H1 (cell line): ENCODE measurements at places on chromosomes 6 and 20. TPM values are rescaled to one million over a fixed set of nuclear protein-coding genes. Genes with fewer than 3 reads are reported as not detected.
A peak's percentile ranks its signal among the peaks of the same experiment; 100 is the strongest.

DNA sequence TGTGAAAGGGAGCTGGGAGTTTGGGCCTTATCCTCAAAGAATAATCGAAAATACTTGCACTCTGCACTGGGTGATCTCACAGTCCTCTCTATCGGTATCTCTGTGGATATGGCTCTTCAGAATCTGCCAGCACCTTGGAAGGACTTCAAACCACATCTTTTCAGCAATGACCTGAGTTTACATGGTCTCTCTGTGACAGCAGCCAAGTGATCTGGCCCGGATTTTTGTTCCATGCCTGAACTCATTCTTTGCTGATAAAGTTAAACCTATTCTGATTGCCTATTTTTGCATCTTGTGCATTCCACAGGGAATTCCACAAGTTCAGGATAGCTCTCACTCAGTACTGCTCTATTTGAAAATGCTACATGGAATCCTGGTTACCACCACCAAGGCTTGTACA is 98.9 kb downstream of the HDGFL1 start:
- no peaks in the 10 kb centered on the region for H3K27me3 ChIP-seq
- H3K27ac ChIP-seq: no peak overlapping the region
- no peaks in the 10 kb centered on the region for H3K4me1 ChIP-seq
- DNase-seq: no peak

- H3K36me3 ChIP-seq: no peaks in the 10 kb centered on the region
- H3K27me3 ChIP-seq: no peaks in the 10 kb centered on the region
- H3K27ac ChIP-seq: no peak overlapping the region
- no peak overlapping the region for H3K4me3 ChIP-seq
Measured at GRCh38 chr6:26309731-26310142, 55.3 kb upstream of the BTN3A2 start.

DNA sequence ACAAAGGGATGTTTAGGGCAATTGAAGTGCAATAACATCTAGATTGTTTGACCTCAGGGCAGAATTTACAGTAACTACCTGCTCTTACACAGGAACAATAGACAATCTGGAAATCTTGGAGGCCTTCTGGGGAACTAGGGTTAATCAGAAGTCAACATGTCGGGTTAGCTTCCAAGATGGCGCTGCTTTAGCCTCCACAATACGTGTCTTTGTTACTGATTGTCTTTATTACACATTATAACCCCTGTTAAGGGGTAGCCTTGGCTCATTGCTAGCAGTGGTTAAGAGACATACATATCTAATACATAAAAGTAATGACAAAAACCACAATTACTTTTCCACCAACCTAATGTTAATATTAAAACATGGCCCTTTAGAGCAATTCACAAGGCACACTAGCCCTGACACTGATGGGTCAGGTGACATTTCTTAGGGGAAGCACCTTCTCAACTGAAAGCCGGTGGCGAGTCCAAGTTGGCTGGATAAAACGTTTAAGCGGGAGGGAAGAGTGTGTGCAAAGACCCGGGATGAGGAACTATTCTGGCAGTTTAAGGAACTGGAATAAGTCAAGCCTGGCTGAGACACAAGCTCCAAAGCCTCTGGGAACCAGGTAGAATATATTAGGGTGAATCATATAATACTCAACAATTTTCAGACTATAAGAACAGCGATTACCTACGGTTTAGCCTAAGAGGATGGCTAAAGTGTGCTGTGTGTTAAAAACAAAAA is 236.9 kb downstream of the BCAS1 start:
- no peaks in the 10 kb centered on the region for H3K36me3 ChIP-seq
- no peak overlapping the region for H3K27ac ChIP-seq
- H3K4me1 ChIP-seq: no peaks in the 10 kb centered on the region
- no peak for DNase-seq
- H3K27me3 ChIP-seq: no peaks in the 10 kb centered on the region
- no peak overlapping the region for H3K4me3 ChIP-seq

DNA sequence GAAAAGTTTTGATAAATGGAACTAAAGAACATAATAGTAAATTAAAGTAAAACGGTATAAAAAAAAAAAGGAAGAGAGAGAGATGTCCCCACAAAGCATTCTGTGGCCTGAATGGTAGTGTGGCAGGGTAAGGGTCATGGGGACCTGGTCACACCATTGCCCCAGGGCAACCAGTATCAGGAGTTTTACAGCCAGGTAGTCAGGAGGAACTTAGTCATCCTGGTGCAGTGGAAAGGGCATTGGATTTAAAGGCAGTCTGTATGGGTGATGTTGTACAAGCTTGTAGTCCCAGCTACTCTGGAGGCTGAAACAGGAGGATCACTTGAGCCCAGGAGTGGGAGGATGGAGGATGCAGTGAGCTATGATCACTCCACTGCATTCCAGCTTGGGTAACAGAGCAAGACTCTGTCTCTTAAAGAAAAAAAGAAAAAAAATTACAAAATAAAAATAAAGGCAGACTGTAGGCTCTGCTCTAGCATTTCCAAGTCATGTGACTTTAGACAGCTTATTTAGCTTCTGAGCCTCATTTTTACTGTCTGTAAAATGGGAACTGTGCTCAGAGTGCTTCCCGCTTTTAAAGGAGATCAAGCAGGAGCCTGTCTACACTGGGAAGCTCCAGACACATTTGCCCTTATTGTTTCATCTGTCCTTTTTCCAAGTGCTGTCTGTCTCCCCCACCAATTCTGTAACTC is 112.8 kb upstream of the ARMC2 start:
- DNase-seq: no peak
- no peaks in the 10 kb centered on the region for H3K36me3 ChIP-seq
- peaks cover 6% of the 10 kb centered on the region for H3K4me1 ChIP-seq
- no peak overlapping the region for H3K4me3 ChIP-seq

The SIGLEC1 gene
- total RNA-seq: not detected in 2 replicates

GRCh38 chr20:54058420-54059139 is 11.8 kb downstream of the BCAS1 start:
- H3K4me1 ChIP-seq: no peaks in the 10 kb centered on the region
- H3K36me3 ChIP-seq: no peaks in the 10 kb centered on the region
- H3K4me3 ChIP-seq: no peak overlapping the region
- no peak for DNase-seq
- no peak overlapping the region for H3K27ac ChIP-seq
- H3K27me3 ChIP-seq: no peaks in the 10 kb centered on the region

- H3K36me3 ChIP-seq: no peaks in the 10 kb centered on the region
- H3K4me3 ChIP-seq: no peak overlapping the region
Measured at GRCh38 chr6:83514866-83515466, 2.6 kb downstream of the PRSS35 start.

DNA sequence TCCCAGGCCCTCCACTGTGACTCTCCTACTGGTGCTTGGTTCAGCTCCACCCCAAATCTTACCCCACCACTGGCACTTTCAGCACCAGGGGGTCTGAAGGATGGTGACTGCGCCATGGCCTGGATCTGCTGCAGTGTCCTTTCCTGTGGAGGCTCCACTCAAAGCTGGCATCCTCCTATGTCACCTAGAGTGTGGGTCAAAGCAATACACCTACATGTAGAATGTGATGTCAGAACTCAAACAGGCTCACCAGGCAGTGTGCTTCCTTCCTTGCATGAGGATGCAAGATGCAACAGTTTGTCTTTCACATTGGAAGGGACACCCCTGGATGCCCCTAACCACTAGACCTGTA is 32.8 kb upstream of the MICB start:
- no peaks in the 10 kb centered on the region; the same call in 1 of the 2 replicates for H3K4me1 ChIP-seq
- no peaks in the 10 kb centered on the region for H3K27me3 ChIP-seq
- no peak overlapping the region for H3K4me3 ChIP-seq
- no peak for DNase-seq

The TRIM15 gene
- total RNA-seq: 0.48 and 0.54 TPM in 2 replicates

DNA sequence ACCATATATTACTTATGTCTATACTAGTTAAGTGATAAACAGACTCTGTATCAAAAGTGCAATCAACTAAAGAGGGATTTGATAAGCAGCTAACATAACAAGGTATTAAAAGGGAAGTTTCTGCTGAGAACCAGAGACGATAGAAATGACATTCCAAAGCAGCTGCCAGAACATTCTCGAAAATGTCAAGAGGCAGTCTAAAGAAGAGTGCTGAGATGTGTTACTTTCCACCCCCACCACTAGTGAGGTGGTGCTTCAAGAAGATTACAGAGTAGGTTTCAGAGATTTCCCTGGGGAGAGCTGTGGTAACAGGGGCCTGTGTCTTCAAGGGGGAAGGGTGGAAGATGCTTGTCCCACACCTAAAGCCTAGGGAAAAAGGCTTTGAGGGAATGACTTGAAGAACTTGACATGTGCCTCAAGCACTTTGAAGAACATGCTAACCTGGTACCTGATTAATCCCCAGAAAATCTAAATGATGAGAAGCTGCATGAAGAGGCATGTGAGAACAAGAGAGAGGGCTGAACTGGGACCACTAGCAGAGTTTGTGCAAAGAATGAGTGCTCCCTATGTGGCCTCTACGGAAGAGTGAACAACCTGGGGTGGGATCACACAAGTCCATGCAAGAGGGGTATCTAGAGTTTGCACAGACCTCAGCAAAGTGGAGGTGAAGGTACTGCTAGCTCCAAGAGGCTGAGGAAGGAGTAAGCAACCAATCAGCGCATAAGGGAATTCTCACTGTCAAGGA is 5.0 kb downstream of the FAM184A start:
- no peaks in the 10 kb centered on the region for H3K36me3 ChIP-seq
- H3K27ac ChIP-seq: no peak overlapping the region
- no peaks in the 10 kb centered on the region for H3K27me3 ChIP-seq
- H3K4me3 ChIP-seq: no peak overlapping the region

The SLC35D3 gene
- 0.39 and 0.57 TPM in 2 replicates for total RNA-seq

DNA sequence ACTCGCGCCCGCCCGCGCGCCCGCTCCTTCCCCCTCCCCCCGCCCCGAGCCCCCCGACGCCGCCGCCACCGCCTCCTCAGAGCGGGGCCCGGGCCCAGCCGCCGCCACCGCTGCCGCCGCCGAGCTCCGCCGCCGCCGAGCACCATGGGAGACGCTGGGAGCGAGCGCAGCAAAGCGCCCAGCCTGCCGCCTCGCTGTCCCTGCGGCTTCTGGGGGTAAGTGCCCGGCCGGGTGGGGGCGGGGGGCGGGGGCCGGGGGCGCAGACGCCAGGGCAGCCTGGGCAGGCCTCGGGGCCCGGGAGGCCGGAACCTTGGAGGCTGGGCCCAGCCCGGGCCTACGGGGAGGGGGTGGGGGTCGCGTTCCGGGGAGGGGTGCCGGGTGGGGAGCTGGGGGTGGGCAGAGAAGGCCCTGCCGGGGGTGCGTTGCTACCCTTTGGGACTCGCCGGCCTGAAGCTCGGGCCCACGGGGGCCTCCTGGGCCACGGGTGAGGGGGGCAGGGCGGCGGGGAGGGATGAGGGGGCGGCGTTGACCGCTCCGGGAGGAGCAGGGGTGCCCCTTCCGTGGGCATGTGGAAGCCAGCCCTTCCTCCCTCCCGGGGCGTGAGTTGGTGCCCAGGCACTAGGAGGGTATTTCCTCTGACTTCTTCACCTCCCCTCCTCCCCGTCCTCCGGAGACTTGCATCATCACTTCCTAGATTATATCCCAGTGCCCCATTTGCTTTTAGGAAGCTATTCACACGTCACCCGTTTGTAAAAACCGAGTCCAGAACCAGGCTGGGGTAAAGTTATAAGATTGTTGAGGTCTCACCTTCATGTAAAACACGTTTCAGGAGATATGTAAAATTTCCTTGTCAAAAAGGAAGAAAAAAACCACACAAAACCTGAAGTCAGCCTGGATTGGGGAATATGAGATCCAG is 533 bp downstream of the ZFAND3 start:
- H3K4me3 ChIP-seq: peak overlapping the region; percentile 84
- H3K27ac ChIP-seq: no peak overlapping the region
- H3K4me1 ChIP-seq: peaks cover 4% of the 10 kb centered on the region
- H3K36me3 ChIP-seq: no peaks in the 10 kb centered on the region

- no peaks in the 10 kb centered on the region for H3K27me3 ChIP-seq
- H3K4me3 ChIP-seq: no peak overlapping the region
- H3K4me1 ChIP-seq: peaks cover 18% of the 10 kb centered on the region
- DNase-seq: no peak
Measured at GRCh38 chr20:53900380-53900999, 169.9 kb downstream of the BCAS1 start.

DNA sequence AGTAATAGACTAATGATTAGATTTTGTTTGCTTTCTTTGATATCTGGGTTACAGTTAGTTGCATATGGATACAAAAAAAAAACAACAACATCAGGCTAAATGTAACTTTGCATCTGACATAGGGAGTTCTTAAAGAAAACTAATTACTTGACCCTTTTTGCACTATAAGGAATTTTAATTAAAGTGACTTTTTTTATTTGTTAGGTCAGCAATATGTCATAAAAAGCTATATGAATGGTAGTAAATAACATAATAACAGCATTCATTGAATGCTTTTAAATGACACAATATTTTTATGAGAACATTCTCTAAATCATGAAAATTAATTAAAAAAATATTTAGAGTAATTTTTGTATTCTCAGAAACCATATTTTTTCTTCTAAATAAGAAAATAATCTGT is 183.6 kb downstream of the GRIK2 start:
- DNase-seq: no peak
- no peaks in the 10 kb centered on the region for H3K4me1 ChIP-seq
- no peak overlapping the region for H3K4me3 ChIP-seq
- H3K27me3 ChIP-seq: no peaks in the 10 kb centered on the region
- H3K36me3 ChIP-seq: no peaks in the 10 kb centered on the region

The POM121L2 gene
- 0.09 and 0.17 TPM in 2 replicates for total RNA-seq

DNA sequence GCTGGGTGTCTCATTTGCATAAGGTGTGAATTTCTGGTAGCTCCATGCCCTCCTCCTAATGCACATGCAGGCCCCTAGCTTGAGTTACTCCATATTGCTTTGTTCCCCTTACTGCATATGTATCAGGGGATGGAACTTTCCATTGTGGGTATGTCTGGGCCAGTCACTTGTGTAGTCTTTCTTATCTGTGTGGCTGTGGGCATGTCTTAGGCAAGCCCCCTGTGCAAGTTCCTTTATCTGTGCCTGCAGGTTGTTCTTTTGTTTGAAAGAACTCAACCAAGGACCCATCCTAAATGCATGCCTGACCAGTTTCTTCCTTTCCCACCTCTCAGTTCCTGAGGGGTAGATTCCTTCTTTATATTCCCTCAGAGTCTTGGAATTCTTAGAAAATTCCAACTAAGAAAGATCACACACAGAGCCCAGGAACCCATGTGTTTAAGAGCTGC is 23.6 kb downstream of the MBOAT1 start:
- H3K27me3 ChIP-seq: no peaks in the 10 kb centered on the region
- no peaks in the 10 kb centered on the region for H3K36me3 ChIP-seq
- H3K4me1 ChIP-seq: no peaks in the 10 kb centered on the region; the same call in 1 of the 2 replicates
- no peak for DNase-seq
- H3K4me3 ChIP-seq: no peak overlapping the region
- no peak overlapping the region for H3K27ac ChIP-seq

- H3K27me3 ChIP-seq: no peaks in the 10 kb centered on the region
- H3K36me3 ChIP-seq: no peaks in the 10 kb centered on the region
- no peak overlapping the region for H3K4me3 ChIP-seq
- DNase-seq: no peak
- H3K27ac ChIP-seq: no peak overlapping the region
- no peaks in the 10 kb centered on the region for H3K4me1 ChIP-seq
Measured at GRCh38 chr6:16925461-16925860, 164.2 kb upstream of the ATXN1 start.

The NT5E gene
- total RNA-seq: 1.1 and 1.5 TPM in 2 replicates

The NOTCH4 gene
- 2.8 and 3.3 TPM in 2 replicates for total RNA-seq

- no peaks in the 10 kb centered on the region for H3K36me3 ChIP-seq
- no peak within 1 kb of the TSS for H3K27ac ChIP-seq
- H3K4me1 ChIP-seq: no peaks in the 10 kb centered on the region
Measured at GRCh38 chr6:49744259-49744658, at the start of gene CRISP3. Gene CRISP3 (minus strand): TSS chr6:49744388. CDS start chr6:49744367, 21 bp downstream.
